ENCODE measurements at places on chromosomes 2 and 18.

DNA sequence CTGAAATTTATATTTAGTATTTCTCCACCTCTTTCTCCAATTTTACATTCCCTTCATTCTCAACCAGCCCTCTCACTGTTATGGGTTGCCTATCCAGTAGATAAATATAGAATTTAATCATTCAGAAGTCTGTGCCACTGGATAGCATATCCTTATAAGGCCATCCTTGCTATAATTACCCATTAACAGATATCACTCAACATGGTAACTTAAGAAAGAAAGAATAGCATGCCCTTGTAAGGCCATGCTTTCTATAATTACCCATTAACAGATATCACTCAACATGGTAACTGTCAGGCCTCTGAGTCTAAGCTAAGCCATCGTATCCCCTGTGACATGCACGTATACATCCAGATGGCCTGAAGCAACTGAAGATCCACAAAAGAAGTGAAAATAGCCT is 1137.4 kb upstream of the FAM98A start:
- DNase-seq = no peak

DNA sequence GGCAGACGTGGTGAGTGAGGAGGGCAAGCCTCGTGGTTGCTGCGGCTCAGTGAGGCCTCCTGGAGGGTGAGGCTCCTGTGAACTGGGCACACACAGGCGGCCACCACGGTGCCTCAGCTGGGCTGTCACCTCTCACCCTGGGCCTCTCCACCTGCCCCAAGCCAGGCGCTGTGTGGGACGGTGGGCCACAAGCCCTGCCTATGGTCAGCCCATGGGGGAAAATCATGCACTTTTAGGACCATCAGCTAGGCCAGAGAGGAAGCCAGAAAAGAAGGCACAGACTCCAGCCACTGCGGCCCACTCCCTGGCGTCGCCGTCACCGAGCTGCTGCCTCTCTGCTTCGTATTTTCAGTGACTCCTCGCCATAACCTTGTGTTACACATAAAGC is 28.5 kb upstream of the HS6ST1 start:
- no peak for DNase-seq

DNA sequence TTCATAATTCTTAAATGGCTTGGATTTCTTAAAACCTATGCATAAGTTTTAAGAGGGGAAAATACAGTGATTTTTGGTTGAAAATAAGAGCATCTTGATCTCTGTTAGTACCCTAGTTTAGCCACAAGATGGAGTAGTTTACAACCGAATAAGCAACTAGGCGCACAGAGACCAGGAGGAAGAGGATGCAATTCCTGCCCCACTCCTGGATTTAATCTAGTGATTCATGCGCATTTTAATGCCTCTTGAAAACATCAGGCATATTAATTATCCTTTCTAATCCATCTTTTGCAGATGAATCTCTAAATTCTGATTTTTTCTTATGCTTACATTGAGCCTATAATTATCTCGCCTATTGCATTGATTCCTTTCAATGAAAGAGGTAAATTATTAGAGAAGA is 76.7 kb downstream of the MRPS9 start:
- no peak for DNase-seq

DNA sequence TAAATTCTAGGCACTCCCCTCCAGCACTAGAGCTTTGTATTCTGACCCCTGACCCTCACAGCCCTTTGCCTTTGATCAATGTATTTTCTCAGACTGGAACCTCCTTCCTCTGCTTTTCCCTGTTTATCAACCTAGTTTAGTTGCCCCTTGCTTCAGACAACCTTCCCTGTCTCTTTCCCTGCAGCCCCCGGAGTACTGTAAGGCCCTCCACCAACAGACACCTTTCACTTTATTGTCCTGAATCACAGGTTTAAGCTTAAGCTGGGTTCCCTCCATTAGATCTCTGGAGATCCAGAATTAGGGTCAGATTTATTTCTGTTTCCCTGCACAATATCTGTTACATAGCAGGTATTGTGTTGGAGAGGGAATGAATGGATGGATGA is 140.2 kb downstream of the DDX1 start:
- no peak for DNase-seq

GRCh38 chr2:137231628-137232027 is 466.3 kb downstream of the THSD7B start:
- DNase-seq = no peak

DNA sequence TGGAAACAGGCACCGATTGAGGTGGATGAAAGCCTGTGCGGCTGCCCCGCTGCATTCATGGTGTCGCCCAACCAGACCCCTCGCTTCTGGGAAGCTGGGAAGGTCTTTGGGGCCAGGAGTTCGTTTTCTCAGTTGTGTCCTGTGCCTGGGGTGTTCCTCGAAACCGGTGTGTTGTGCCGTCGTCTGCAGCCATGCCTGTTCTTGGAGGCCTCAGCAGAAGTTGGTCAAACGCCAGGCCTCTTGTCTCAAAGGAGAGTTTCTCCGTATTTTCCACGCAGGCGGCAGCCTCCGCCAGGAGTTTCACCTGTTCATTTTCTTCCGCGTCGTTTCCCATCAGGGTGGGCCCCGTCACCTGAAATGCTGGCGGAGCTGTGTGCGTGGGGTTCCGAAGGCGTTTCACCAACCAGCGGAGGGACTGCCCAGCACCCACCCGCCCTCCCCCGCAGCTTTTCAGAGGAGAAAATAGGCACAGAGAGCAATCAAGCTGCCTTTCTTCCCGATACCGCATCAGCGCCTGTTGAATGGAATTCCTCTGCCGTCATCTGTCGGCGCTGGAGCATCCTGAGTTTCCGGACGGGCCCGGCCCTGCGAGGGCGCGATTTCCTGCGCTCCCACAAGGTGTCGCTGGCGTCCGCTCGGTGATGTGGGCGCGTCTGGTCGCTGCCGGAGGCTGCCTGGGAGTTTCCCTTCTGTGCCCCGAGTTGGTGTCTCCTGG is 17.0 kb upstream of the NFATC1 start:
- DNase-seq = peak; percentile 67

GRCh38 chr2:170118641-170119040 is 59.3 kb upstream of the MYO3B start:
- DNase-seq = no peak

- DNase-seq = no peak
Observed at GRCh38 chr2:15944325-15945017, 4.1 kb downstream of the MYCN start.

DNA sequence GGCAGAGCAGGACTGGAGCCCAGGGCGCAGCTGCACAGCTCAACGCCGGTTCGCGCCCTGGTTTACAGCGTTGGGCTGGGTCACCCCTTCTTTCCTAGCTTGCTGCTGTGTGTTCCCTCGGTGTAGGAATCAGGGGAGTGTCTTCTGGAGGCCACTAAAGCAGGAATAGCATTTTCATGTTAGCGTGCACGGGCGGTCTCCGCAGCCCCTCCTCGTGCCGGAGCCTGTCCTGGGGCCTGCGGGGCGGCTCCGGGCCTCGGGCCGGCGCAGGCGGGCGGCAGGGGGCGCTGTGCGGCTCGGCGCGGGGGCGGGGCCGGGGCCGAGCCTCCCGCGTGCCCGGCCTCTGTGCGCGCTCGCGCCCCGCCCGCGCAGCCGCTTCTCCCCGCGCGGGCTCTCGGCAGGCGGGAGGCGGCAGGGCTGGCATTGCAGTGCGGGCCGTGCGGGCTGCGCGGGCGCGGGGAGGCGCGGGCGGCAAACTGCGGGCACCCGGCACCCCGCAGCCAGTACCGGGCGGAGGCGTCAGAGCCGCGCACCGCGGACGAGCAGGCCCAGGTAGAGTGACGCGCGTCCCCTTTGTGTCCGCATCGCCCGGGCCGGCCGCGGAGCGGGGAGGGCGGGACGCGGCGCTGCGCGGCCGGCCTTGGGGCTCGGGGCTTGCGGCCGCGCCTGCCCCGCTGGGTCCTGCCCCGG is at the start of gene RNF144A:
Gene RNF144A, plus strand, starts transcription at position 342 of the 690 bp plus-strand sequence. CDS start 79,515 bp downstream, outside the sequence.
- DNase-seq = peak; percentile 71
